ENCODE measurements at places on chromosomes 5 and 9.

GRCh38 chr5:112346411-112347044 is 72.5 kb downstream of the EPB41L4A start:
- no peak for DNase-seq

- DNase-seq: peak; percentile 60
These were observed 50.8 kb upstream of the PCSK1 start for GRCh38 chr5:96483878-96484277.

DNA sequence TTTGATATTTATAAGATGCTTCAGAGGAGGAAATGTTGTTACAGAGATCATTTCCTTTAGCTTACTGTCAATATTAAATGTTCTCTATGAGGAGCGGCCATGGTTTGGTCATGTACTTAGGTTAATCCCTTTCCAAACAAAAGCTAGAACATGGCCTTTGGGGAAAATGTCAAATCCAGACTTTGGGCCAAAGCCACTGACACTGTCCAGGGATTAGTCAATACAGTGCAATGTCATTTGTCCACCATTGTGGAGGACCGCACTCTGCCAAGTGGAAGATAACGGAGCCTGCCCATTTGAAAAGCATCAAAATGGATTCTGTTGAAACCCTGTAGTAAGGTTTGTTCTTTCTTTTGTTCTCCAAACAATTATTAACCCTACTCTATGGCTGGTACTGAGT is 50.1 kb downstream of the FRMPD1 start:
- no peak for DNase-seq

DNA sequence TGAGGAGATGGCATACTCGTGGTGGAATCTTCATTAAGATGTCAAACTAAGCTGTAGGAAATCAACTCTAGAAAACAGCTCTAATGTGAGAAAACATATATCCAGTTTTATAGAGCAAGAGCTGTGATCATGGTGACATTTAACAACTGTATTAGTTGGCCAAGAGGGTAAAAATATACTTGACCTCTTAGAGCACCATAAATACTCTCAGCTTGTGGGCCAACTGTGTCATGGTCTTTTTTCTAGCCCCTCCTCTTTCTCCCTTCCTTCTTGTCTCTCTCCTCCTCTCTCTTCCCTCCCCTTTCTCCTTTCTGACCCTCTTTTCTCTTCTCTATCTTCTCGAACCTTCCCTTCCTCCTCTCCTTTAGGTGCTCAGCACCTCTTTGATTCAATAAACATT is 54.7 kb downstream of the TMC1 start:
- DNase-seq: no peak

GRCh38 chr9:27561685-27562084 is 11.6 kb downstream of the C9orf72 start:
- no peak for DNase-seq

DNA sequence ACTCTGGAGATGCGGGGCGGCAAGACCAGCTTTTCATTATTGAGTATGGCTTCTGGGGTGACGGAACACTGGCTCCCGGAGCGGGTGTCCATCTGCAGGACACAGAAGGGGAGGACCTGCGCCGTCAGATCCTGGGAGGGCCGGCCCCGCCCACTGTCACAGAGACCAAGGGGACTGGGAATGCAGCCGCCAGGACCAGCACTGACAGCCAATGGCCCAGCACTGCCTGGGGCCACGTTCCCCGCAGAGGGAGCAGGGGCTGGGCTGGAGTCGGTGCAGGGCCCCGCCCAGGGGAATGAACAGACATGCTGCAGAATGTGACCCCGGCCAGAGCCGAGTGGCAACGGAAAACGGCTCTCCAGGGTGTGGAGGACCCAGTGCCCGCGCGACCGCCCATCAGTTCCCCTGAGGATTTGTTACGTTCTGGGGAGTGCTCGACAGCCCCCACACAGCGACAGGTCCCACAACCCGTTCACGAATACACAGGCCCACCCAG is at the start of gene ZDHHC11:
ZDHHC11 (minus strand) TSS at position 476 of the 496 bp plus-strand sequence; CDS start at position 92, 384 bp downstream.
- no peak for DNase-seq

DNA sequence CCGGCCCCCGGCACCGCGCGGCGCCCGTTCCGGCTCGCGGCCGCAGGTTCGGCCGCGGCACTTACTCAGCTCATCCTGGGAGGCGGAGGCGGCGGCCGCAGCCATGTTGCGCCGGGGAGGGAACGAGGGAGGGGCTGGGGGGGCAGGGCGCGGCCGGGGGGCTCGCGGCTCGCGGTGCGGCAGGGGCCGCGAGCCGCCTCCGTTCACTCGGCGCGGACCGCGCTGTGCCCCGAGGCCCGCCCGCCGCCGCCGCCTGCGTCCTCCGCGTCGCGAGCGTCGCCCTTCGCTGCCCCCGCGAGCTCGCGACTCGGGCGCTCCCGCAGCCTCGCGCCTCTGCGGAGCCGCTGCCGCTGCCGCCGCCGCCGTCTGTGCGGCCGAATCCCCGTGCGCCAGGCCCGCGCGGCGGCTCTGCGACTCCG is 735 bp downstream of the ECPAS start:
- no peak for DNase-seq

GRCh38 chr9:93053781-93054331 is 4.6 kb upstream of the SUSD3 start:
- DNase-seq: no peak

GRCh38 chr5:164958688-164959087 is 1453.3 kb downstream of the MAT2B start:
- DNase-seq: no peak

DNA sequence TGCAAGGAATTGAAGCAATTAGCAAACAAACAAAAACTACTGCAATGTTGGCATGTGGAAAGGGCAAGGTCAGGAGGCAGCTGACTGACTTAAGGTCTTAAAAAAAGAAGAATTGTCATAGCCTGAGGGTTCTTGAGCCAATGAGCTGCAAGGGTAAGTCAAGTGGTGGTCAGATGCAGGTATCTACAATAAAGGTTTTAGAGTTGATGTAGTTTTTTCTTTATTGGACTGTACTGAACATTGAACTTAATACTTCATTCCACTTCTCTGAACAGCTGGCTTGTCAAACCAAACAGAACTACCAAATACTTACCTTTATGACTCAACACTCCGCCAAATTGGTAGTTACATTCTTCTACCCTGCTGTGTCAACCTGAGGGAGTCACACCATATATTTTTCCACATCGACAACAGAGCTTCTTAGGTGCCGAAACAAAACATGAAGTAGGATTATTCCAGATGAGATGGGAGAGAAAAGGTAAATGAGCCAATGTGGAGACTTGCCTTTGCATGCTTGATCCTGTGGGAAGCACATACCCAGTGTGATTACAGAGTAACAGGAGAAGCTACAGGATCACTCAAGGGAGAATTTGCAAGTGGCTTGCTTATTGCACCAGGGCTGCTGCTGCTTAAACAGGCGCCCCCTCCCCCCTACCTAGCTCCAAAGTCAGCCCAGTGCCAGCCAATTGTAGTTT is 35.3 kb downstream of the EQTN start:
- peak; percentile 7 for DNase-seq

- DNase-seq: no peak
These were observed 602.6 kb upstream of the DMAC1 start for GRCh38 chr9:8401961-8402705.

GRCh38 chr5:38823503-38823902 is 22.3 kb upstream of the OSMR start:
- no peak for DNase-seq

DNA sequence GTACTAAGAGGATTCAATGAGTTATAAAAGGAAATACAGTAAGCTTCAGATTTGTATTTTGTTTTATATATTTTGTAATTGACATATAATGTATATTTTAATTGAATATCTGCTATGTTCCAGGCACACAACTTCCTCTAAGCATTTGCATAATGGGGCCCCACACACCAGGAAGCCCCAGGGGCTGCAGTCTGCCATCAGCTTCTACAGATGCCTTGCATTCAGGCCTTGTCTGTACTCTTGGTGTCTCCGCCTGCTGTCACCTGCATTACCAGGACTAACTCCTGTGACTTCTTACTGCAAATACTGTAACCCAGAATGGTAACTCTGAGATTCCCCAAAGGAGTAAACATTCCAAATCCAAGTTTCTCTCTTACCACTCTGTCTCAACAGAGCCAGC is 20.6 kb downstream of the ARL15 start:
- no peak for DNase-seq

DNA sequence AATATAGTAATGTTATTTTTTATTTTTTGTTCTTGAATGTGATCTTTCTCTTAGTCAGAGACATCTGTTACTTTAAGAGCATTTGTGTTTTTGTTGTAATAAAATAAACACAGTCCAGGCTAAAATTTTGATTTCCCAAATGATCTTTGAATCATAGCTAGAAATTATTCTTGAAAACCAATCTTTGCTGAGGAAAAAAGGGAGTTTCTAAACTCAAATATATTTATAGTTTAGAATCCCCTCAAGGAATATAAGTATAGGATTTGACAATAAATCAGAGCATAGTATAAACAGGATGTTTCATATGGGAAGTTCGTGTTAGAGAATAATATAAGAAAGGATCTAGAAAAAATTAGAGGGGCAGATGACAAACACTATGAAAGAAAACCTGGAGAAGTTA is 118.8 kb upstream of the ADAMTS19 start:
- DNase-seq: no peak

DNA sequence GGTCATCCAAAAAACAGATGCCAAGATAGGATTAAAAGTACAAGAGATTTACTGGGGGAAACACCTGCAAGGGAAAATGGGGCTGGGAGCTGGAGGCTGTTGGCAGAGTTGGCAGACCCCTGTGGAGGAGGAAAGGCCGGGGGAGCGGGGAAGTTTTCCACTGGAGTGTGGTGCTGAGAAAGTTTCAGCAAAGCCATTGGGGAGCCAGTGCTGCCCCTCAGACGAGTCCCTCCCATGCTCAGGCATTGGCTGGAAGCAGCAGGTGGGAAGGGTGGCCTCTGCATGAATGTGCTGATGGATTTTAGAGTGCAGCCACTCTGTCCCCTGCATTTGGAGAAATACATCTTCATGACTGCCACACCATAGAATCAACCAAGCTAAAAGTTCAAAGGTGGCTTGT is 52.8 kb downstream of the TTC1 start:
- no peak for DNase-seq

DNA sequence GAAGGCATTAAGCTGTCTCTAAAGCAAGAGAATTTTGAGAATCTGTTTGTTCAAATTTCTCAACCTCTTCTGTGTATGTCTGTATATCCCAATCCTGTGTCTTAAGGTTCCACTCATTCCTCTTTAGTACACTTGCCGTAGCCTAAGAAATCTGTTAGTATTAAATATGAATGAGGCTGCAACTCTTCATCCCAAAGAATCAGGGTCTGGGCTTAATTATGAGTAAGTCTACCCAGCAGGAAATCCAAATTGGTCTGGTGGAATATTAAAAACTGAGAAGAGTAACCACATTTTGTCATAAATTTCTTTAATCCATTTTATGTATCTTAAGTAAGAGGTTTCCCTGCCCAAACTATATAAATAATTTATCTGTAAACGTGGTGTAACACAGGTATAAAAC is 1171.2 kb downstream of the CDH12 start:
- no peak for DNase-seq

- no peak for DNase-seq
These were observed 54.8 kb downstream of the FAM114A2 start for GRCh38 chr5:153983885-153984284.

DNA sequence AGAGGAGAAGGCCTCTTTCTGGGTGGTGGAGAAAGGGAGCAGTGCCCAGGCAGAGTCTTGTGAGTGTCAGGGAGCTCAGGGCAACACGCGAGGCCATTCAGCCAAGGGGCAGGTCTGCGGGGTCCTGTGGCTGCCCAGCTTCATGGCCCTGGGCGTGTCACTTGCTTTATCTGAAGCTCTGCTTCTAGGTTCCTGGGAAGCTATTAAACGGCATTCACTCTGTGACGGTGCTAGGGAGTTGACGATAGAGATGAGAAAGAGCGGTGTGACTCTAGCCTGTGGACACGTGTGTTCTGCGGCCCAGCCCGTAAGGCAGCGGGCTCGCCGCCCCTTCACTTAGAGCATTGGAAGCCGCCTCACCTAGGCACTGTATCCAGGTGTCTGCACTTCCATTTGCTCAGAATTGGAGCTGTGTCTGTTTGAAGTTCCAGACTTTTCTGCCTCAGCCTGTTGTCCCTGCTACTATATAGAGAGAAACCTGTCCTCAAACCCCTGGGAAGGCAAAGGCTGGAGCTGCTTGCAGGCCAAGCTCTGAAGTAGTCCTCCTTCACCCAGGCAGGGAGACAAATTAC is 88.3 kb downstream of the PHF2 start:
- no peak for DNase-seq

All from SW480 (cell line).